ENCODE measurements at places on chromosomes 2 and 18.

DNA sequence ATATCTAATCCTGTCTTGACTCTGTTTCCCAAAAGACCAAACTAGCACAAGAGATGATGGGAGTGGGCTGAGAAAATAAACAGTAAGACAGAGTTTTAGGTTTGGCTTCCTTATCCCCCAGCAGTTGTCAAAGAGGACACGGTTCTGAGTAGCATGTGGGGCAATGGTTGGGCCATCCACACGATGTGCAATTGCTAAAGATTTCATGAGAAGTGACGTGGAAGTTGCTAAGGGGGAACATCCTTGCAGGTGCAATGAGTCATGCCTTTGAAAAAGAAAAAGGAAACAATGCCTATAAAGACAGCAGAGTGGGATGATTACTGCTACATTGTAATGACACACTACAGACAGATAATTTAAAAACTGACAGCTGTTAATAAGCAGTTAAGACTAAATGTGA, 1395.8 kb downstream of the LRP1B start:
- no peak for DNase-seq

DNA sequence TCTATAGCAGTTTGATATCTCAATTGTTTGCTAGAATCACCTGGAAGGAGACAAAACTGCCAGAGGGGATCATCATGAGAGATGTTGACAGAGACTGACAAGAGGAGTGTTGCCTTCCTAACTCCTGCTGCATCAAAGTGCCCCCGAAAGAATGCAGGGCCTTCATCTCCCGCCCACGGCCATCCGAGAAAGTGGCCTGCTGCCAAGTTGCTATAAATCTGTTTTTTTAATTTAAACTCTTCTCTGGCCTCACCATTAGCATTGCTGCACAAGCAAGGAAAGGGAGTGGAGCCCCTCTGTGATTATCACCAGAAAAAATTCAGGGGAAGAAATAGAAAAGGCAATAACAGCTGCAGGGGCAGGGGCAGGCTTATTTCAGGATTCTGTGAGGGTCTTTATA, 238.1 kb upstream of the EPHA4 start:
- DNase-seq: no peak

GRCh38 chr18:1371724-1372123, 467.1 kb downstream of the ADCYAP1 start:
- no peak for DNase-seq

DNA sequence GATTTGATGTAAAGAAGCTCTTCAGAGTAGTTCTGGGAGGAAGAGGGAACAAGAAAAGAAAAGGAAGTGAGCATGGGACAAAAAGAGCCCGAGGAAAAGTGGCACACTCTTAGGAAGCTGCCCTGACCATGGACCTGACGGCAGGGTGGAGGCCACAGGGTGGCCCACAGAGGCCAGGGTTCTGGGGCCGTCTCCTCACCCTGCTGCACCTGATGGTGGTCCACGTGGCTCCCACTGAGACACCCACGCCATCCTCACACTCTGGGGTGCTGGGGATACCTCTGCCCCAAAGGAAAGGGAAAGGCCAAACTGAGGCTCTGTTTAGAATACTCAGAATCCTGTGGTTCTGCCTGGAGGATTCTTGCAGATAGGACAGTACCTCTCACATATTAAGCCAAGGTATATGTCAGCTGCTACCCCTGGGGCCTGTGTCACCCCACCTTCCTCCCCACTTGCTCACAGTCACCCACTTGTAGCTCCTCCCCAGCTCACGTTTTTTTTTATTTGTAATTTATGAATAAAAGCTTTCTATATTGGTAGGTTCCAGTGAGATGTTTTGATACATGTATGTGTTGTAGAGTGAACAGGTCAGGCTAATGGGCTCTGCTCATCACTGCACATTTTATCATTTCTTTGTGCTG, 171.1 kb downstream of the LDLRAD4 start:
- no peak for DNase-seq
